ENCODE measurements at places on chromosomes 11 and 22.

- DNase-seq: no peak
Observed at GRCh38 chr22:26047920-26048319, 121.3 kb upstream of the SEZ6L start.

GRCh38 chr11:19735157-19735908 is 22.7 kb downstream of the NAV2 start:
- DNase-seq: no peak

DNA sequence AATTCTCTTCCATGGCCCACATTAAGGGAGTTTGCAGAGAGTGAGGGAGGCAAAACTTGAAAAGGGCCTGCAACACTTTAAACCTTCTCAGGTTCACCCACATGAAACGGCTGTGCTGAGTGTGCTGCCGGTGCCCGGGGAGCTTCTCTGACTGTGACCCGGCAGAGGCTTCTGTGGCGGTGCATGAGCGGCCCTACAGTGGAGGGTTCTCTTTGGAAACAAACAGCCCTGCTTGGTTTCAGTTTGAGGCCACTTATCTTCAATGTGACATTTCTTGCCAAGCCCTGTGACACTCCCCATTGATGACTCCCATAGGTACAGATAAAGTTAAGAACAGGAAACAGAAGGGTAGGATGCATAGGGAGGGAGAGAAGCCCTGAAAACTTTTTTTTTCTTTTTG is 31.8 kb downstream of the FAM118A start:
- no peak for DNase-seq

DNA sequence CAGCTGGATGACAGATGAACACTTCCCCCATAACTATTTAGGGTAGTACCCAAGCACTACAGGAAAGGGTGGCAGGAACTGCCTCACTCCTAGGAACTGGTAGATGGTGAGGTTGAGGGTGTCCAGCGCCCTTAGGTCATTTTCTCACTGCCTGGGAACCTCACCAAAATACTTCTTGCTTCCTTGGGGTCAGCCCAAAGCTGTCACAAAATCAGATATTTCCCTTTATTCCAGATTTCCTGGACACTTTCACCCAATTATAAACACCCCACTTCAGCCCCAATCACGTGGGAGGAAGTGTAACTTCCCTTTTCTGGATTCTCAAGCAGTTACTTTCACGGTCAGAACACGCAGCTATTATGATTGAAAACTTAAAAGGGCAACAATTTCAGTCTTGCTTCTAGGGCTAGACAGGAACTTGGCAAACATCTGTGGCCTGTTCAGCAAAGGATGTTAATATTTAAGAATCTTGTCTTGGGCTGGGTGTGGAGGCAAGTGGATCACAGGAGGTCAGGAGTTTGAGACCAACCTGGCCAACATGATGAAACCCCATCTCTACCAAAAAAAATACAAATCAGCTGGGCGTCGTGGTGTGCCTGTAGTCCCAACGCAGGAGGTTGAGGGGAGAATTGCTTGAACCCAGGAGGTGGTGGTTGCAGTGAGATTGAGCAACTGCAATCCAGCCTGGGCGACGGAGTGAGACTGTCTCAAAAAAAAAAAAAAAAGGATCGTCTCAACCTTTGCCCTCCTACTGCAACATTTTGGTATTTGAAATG is 4.0 kb downstream of the FTH1 start:
- DNase-seq: peak; percentile 53

DNA sequence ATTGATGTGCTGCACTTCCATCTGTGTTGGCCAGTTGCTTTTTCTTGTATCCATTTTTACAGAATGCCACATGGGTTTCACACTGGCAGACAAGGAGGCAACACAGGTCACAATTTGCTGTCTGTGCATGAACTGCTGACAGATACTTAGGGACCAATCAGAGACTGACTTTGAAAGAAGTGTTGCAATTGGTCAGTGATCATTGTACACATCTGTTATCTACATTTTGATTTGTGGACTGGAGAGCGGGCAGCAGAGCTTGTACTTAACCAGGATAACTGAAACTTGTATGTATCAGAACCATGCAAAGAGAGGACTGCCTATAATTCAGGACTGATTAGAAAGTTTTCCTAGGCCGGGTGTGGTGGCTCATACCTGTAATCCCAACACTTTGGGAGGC is 21.8 kb downstream of the PRR5 start:
- no peak for DNase-seq

Data from stimulated activated naive B cell treated with anti-CD40 and anti-IgM and Interleukin-4, amounts not matched to agents 10 μg/mL and 1 μg/mL and 100 μg/mL, for 72 hours (primary cell).